Effector memory CD4-positive, alpha-beta T cell (primary cell): ENCODE measurements at places on chromosomes 3 and 15.

DNA sequence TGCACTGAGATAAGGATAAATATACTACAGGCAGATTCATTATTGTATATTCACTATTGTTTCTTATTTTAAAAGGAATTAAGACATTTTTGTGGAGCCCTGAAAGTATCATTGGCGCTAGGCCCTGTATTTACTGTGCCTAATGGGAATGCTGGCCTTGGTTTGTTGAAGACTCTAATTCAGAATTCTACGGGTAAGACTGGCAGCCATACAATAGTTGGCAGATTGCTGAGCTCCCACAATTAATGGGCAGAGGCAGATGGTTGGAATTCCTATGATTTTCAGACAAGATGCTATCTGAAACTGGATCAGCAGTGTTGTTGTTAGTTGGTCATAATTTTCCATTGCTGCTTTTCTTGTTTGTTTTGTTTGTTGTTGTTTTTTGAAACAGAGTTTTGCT is 14.7 kb downstream of the PGBD4 start:
- no peak overlapping the region for H3K27ac ChIP-seq
- no peak overlapping the region for H3K4me3 ChIP-seq
- H3K4me1 ChIP-seq = no peaks in the 10 kb centered on the region
- DNase-seq = no peak
- H3K36me3 ChIP-seq = no peaks in the 10 kb centered on the region

- H3K27me3 ChIP-seq = no peaks in the 10 kb centered on the region
- no peak overlapping the region for H3K27ac ChIP-seq
- H3K36me3 ChIP-seq = no peaks in the 10 kb centered on the region
- no peak for DNase-seq
- H3K4me1 ChIP-seq = no peaks in the 10 kb centered on the region
Observed at GRCh38 chr3:27089645-27090044, 279.5 kb downstream of the NEK10 start.

GRCh38 chr15:69780981-69781380 is 316.7 kb downstream of the TLE3 start:
- no peak overlapping the region for H3K4me3 ChIP-seq
- DNase-seq = no peak
- H3K4me1 ChIP-seq = peaks cover 3% of the 10 kb centered on the region
- no peaks in the 10 kb centered on the region for H3K36me3 ChIP-seq
- H3K27ac ChIP-seq = no peak overlapping the region
- H3K27me3 ChIP-seq = no peaks in the 10 kb centered on the region

GRCh38 chr3:153146191-153147053 is 15.6 kb upstream of the RAP2B start:
- H3K4me1 ChIP-seq = no peaks in the 10 kb centered on the region
- no peaks in the 10 kb centered on the region for H3K27me3 ChIP-seq
- H3K27ac ChIP-seq = no peak overlapping the region
- no peaks in the 10 kb centered on the region for H3K36me3 ChIP-seq

- no peak overlapping the region for H3K4me3 ChIP-seq
- no peak for DNase-seq
- no peak overlapping the region for H3K27ac ChIP-seq
- H3K36me3 ChIP-seq = no peaks in the 10 kb centered on the region
- no peaks in the 10 kb centered on the region for H3K27me3 ChIP-seq
Observed at GRCh38 chr3:4343258-4343657, 40.1 kb downstream of the SETMAR start.

DNA sequence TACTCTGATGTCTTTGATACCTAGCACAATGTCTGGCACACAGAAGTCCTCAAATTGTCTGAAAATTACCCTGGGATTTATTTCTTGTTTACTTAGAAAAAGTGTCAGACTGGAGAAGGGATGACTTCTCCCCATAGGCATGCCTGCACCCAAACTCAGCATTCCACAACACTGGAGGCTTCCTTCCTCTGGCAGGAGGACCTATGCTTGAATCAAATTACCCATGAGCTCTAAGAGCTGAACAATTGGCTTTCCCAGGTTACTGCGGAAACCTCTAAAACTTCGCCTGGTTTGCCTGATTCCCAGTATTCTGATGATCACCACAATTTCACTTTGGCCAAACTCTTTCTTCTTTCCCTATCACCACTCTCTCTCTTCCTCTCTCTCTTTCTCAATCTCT is 217.4 kb downstream of the DIPK2A start:
- H3K4me1 ChIP-seq = no peaks in the 10 kb centered on the region
- no peaks in the 10 kb centered on the region for H3K36me3 ChIP-seq
- H3K27me3 ChIP-seq = no peaks in the 10 kb centered on the region
- DNase-seq = no peak
- no peak overlapping the region for H3K4me3 ChIP-seq
- no peak overlapping the region for H3K27ac ChIP-seq

- DNase-seq = no peak
- no peaks in the 10 kb centered on the region for H3K36me3 ChIP-seq
- no peaks in the 10 kb centered on the region for H3K4me1 ChIP-seq
- H3K27me3 ChIP-seq = peaks cover 13% of the 10 kb centered on the region
Observed at GRCh38 chr3:170585937-170586310, at the start of gene SLC7A14. Gene SLC7A14, minus strand, starts transcription at chr3:170586075. Its CDS starts 59,139 bp downstream, at chr3:170526936.

DNA sequence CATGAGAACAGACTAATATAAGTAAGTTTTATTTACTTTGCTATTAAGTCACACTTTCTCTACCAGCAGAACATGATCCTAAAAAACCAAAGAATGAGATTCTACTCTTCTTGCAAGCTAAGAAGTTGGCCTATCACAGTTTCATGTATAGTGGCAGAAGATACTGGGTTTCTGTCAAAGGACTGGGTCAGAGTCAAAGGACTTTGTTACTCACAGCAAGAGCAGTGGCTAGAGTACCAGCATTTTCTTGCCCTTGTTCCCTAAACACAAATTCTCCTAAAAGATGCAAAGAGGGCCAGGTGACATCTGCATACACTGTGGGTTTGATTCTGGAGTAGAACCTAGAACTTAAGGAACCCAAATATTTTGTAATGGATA is 105.2 kb downstream of the CBLB start:
- no peak for DNase-seq
- H3K36me3 ChIP-seq = peaks cover 20% of the 10 kb centered on the region
- H3K27me3 ChIP-seq = no peaks in the 10 kb centered on the region

DNA sequence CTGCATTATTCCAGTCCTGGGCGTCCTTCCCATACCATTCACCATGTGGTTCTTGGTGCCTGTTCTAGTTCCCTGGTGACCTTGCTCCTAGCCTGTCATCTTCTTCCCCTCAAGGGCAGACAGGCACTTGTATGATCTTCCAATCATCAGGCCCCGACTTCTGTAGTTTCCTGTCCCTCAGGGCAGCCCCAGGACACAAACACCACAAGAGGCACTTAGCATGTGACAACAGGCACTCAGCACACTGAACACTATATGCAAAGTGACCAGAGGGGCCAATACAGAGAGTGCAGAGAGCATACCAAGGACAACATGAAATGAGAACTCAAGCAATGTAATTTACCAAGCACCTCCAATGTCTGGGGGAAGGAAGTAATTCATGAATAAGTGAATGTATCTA is 17.9 kb downstream of the TMEM40 start:
- no peaks in the 10 kb centered on the region for H3K36me3 ChIP-seq
- H3K27me3 ChIP-seq = no peaks in the 10 kb centered on the region
- no peak overlapping the region for H3K4me3 ChIP-seq
- no peaks in the 10 kb centered on the region for H3K4me1 ChIP-seq
- DNase-seq = no peak

DNA sequence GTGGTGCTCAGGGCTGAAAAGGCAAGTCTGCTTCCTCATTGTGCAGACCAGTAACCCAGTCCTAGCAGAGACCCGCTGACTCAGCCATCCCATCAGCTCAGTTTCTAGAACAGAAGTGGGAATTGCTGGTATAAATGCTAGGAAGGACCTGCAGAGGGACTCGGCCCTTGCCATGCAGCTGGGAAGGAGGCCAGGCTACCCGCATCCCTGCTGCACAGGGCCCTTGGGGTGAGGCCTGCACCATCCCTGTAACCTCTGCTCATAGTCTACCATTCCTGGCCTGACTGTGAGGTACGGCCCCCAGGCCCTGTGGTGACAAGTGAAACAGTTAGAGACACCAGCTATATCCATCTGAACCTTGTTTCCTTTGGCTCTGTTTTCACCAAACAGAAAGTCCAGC is 23.5 kb downstream of the RAB6B start:
- peaks cover 3% of the 10 kb centered on the region for H3K27me3 ChIP-seq
- DNase-seq = no peak
- H3K36me3 ChIP-seq = no peaks in the 10 kb centered on the region

DNA sequence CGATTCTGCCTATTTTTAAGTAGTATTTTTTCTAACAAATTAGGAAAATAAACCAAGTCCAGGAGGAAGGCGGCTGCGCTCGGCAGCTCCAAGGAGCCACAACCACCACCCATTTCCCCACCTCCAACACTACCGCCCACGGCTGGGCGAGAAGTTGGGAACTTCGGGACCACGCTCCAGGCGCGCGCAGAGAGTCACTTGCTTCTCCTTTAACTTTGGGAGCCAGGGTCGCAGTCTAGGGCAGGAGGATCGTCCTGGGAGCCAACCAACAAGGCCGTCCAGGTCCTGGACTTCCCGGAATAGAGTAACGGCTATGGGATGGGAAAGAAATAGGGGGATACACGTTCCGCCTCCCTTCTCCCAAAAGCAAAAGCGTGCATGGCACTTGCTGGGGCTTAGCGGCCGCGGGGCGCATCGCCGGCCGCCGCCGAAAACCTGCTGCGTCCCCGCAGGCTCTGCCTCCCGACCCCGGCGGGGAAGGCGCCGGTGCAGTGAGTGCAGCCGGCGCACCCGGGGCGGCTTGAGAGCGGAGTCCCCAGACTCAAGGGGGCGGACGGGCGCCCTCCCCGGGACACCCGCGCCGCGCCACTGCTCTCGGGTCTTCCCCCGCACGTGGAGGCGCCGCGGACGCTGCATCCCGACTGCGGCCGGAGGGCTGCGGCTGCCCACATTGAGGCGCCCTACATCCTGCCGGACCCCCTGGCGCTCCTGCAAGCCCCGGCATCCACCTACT is 699 bp downstream of the MEGF11 start:
- DNase-seq = no peak
- H3K36me3 ChIP-seq = no peaks in the 10 kb centered on the region
- H3K27ac ChIP-seq = no peak overlapping the region
- peaks cover 39% of the 10 kb centered on the region for H3K27me3 ChIP-seq
- H3K4me1 ChIP-seq = peaks cover 21% of the 10 kb centered on the region

DNA sequence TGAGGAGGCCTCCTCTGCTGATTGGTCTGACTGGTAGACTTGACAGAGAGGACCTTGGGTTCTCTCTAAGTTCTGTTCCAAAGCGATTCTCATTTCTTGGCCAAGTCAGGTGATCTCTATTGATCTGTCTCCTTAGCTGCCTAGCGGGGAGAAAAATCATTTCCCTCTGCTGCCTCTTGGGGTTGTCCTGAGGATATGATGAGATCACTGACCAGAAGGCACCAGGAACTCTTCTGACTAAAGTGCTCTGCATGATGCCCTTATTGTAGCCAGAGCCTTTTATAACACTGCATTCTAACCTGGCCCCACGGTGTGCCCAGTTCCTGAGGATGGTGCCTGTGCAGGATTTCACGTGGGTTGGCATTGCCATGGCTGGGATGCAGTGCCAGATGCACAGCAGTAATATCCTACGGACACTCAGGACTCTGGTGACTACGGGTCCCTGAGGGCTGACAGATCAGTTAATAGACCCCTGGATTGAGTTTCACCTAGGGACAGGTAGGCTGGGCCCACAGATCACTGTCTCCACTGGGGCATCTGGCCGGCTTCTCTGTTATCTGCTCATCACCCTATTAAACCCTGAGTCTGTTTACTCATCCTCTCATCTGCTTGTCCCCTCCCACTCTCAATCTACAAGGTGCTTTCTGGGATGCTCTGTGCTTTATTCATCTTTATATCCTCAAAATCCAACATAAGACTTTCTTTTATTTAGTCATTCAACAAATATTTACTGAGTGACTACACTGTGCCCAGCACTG is 3.9 kb upstream of the HEG1 start:
- H3K36me3 ChIP-seq = no peaks in the 10 kb centered on the region
- H3K4me3 ChIP-seq = no peak overlapping the region
- DNase-seq = no peak
- peaks cover 3% of the 10 kb centered on the region for H3K27me3 ChIP-seq

DNA sequence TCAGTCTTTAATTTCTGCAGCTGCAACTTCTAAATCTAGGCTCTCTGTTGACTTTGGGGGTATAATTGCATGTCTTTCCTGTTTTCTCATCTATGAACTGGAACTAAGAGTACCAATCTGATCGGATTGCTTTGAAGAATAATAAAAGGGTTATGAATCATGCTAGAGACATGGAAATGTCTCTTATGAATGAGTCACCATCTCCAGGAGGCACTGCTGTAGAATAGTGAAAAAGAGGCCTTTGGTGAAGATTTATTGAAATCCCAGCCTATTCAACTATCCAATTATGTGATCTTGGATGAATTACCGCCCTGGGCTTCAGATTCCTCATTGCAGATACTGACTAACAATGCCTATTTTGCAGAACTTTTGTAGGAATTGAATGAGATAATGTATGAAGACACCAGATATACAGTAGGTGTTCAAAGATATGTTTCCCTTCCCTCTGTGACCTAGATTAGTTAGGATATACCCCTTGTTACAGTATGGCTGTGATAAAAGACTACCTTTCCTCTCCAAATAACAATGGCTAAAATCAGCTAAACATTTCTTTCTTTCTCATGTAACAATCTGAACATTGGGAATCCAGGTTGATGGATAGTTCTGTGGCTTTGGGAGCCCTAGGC is 11.5 kb upstream of the CMTM8 start:
- H3K27ac ChIP-seq = no peak overlapping the region
- H3K4me3 ChIP-seq = no peak overlapping the region
- H3K27me3 ChIP-seq = no peaks in the 10 kb centered on the region

GRCh38 chr15:48472756-48473155 is 141.5 kb downstream of the DUT start:
- H3K27ac ChIP-seq = no peak overlapping the region
- H3K4me1 ChIP-seq = no peaks in the 10 kb centered on the region
- no peaks in the 10 kb centered on the region for H3K36me3 ChIP-seq
- H3K4me3 ChIP-seq = no peak overlapping the region

DNA sequence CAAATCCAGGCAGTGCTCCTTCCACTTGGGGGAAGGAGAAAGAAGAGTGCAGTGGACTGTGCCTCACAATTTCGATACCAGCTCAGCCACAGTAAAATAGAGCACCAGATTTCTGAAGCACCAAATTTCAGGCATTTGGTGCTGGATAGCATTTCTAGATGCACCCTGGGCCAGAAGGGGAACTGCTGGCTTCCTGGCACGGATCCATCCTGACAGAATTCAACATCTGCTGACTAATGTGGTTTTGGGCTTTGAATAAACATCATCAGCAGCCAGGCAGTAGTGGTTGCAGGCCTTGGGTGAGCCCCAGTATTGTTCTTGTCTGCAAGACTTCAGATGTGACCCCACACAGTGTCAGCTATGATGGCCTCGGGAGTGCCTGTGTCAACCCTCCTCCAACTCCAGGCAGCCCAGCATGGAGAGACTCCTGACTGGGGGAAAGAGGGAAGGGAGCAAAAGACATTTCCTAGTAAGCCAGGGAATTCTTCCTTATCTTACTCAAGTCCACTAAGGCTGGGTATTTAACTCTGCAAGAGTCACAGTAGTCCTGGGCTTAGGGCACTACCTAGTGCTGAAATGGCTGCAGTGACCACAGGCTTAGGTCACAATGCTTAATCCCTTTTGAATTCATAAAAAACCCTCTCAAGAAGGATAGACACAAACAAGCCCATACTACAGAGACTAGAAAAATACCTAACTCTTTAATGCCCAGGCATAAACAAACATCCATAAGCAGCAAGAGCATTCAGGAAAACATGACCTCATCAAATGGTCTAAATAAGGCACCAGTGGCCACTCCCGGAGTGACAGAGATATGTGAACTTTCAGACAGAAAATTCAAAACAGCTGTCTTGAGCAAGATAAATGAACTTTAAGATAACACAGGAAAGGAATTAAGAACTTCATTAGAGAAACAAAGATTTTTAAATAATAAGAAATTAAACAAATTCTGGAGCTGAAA is 74.7 kb downstream of the SPATA16 start:
- no peak overlapping the region for H3K4me3 ChIP-seq
- DNase-seq = no peak
- no peak overlapping the region for H3K27ac ChIP-seq
- no peaks in the 10 kb centered on the region for H3K36me3 ChIP-seq
- no peaks in the 10 kb centered on the region for H3K27me3 ChIP-seq
- H3K4me1 ChIP-seq = no peaks in the 10 kb centered on the region
